Stimulated activated CD4-positive, alpha-beta T cell treated with anti-CD3 and anti-CD28 coated beads, TNF-alpha, amount 100 ng/mL, for 4 hours (primary cell): ENCODE measurements at places on chromosomes 1 and 21.

- no peak for DNase-seq
Observed at GRCh38 chr1:97013136-97013535, 291.6 kb downstream of the PTBP2 start.

GRCh38 chr1:146001709-146002108, 5.3 kb upstream of the TXNIP start:
- no peak for DNase-seq

- no peak for DNase-seq
Observed at GRCh38 chr1:56406821-56407220, 172.5 kb downstream of the PLPP3 start.

DNA sequence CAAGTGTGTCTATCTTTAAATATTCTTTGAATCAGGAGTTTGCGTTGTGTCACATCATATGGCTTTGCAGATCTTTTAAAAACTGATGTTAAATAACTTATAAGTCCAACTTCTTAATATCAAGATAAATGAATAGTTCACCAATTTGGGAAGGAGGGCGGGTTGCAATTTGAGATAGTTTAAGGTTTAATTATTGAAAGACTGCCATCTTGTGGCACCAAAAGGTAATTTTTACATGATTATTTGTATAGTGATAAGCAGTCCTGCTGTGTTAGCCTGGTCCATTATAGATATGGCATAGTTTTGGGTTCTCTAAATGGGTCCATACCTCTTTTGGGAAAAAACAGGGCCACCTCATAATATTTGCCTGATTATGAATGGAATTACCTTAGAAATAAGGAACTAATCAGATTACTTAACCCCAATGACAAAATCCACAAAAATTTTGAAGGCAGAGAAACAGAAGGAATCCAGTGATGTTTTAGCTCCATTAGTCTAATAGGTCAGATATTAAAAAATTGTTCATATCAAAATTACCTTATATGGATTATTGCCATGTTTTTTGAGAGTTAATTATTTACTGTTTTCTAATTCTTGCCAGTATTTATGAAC, 64.3 kb downstream of the PRKAA2 start:
- DNase-seq: no peak

DNA sequence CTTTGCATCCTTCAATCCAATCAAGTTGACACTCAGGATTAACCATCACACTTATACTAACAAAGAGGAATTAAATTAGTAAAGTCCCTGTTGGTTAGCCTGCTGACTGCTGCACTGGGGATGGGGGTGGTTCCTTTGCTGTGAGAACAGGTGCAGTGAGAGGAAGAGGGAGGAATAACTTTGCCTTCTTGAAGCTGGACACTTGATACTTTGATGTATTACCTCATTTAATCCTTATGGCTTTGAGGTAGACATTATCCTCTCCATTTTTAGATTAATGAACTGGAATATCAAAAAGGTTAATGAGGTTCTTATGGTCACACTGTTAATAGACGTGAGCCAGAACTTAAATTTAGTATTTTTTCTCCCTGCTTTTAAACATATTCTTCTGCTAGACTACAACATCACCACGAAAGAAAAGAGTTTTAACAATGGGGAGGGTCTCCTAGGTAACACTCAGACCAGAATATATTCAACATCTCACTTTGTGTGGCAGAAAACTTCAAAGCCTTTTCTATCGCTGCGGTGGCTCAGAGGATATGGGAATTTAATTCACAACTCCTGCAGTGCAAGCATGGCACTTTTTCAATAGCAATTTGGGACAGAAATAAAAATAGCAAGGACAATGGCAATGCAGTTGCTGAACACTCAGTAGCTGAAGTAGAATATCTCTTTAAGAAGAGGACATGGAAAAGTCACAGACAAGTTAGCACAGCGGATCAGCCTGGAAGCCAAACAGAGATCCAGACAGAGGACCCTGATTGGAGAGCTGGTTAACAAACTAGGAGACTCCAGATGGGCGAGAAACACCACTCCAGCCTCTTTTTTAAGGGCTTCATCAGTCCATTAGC, 68.8 kb upstream of the DNAH14 start:
- DNase-seq: no peak

- no peak for DNase-seq
Observed at GRCh38 chr1:109263234-109263596, 13.9 kb downstream of the CELSR2 start.

- DNase-seq: no peak
Observed at GRCh38 chr1:58104960-58105359, 441.6 kb downstream of the OMA1 start.

GRCh38 chr21:38743772-38744529, 61.8 kb upstream of the ETS2 start:
- no peak for DNase-seq

GRCh38 chr1:232142403-232143314, 487.3 kb downstream of the SIPA1L2 start:
- DNase-seq: no peak

- no peak for DNase-seq
Observed at GRCh38 chr1:206890125-206891060, 6.8 kb upstream of the IL24 start.

DNA sequence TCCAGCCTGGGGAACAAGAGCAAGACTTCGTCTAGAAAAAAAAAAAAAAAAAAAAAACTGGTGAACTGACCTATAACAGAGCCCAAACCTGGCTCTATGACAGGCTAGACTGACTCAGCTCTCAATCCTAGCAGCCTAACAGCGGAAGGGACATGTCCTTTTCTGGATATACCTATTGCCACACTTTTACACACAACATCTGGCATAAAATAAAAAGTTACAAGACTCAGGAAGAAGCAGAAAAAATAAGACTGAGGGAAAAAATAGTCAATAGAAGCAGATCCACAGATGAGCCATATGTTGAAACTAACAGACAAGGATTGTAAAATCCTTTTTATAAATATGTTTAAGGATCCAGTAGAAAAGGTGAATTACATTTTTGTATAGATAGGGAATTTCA, 57.5 kb upstream of the IPO9 start:
- DNase-seq: no peak

DNA sequence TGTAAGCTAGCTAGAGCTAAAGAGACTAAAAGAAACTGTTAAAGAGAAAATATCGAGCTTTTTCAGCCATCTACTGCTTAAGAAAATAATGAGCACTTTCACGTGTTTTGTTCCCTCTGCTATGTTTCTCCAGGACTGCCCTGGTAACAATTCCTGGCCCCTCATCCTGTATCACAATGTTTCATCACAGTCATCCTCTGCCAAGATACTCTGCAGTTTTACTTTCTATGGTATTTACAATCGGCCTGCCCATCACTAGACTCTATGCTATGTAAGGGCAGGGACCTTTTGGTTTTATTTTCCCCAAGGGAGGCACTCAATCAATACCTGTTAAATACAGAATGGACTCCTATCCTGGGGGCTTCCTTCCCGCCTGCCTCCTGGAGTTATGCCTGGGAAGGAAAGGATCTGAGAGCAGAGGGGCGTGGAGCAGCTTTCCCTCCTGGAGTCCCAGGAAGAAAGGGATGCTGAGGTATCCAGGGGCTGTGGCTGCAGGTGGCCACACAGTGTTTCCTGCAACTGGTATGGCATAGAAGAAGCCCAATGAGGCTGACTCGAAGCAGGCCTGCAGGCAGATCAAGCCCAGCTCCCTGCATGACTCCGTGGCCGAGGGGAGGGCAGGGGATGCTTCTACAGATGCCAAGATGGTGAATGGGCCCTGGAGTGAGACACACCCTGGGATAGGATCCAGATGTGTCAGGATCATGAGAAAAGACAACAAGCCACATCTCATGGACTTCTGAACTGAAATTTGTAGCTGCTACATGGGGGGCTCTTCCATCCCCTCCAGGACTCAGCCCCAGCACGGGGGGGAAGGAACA, 52.9 kb downstream of the MATN1 start:
- DNase-seq: no peak
